Activated T-cell treated with anti-CD3 and anti-CD28 coated beads, Interleukin-2, amount 50 U/mL, for 72 hours (primary cell): ENCODE measurements at places on chromosomes 1 and 21.

- DNase-seq: no peak
- peak overlapping the region; percentile 26 for H3K4me3 ChIP-seq
- no peak overlapping the region for H3K27ac ChIP-seq
- H3K36me3 ChIP-seq: no peaks in the 10 kb centered on the region
Measured at GRCh38 chr1:179744401-179745130, 1.5 kb downstream of the FAM163A start.

DNA sequence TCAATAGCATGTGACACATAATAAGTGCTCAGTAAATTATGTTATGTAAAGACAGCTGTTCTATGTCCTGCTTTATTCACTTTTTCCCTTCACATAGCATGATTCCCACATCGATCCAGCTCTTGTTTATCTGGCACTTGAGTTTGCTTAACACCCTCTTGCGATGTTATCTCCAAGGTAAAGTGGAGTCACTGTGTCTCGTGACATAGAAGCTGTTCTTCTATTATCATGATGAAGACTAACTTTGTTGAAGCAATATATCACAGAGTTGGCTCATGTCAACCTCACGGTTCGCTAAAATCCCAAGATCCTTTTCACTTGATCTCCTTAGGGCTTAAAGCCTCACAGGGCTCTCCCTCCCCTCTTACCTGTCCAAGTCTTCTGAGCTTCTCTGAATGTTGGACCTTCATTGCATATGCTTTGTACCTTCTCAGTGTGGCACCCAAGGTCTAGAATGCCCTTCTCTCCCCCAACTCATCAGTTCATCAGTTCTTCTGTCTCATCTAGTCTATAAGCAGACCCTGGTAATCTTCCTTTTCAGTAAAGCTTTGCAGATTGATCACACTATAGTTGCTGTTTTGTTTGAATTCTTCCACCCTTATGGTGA, 38.0 kb downstream of the PLXNA2 start:
- no peaks in the 10 kb centered on the region for H3K27me3 ChIP-seq
- DNase-seq: no peak
- no peaks in the 10 kb centered on the region for H3K4me1 ChIP-seq
- H3K4me3 ChIP-seq: no peak overlapping the region
- H3K27ac ChIP-seq: no peak overlapping the region

GRCh38 chr1:10208537-10208936, 1.8 kb upstream of the KIF1B start:
- peaks cover 9% of the 10 kb centered on the region for H3K27me3 ChIP-seq
- no peaks in the 10 kb centered on the region for H3K36me3 ChIP-seq
- DNase-seq: no peak
- peaks cover 31% of the 10 kb centered on the region for H3K4me1 ChIP-seq
- no peak overlapping the region for H3K27ac ChIP-seq
- H3K4me3 ChIP-seq: peak overlapping the region; percentile 43

- peaks cover 47% of the 10 kb centered on the region for H3K4me1 ChIP-seq
- no peaks in the 10 kb centered on the region for H3K27me3 ChIP-seq
- H3K27ac ChIP-seq: peak overlapping the region; percentile 91
- peak overlapping the region; percentile 95 for H3K4me3 ChIP-seq
- H3K36me3 ChIP-seq: peaks cover 7% of the 10 kb centered on the region
- peak; percentile 31 for DNase-seq
Measured at GRCh38 chr1:175191659-175192058, 917 bp downstream of the KIAA0040 start.

DNA sequence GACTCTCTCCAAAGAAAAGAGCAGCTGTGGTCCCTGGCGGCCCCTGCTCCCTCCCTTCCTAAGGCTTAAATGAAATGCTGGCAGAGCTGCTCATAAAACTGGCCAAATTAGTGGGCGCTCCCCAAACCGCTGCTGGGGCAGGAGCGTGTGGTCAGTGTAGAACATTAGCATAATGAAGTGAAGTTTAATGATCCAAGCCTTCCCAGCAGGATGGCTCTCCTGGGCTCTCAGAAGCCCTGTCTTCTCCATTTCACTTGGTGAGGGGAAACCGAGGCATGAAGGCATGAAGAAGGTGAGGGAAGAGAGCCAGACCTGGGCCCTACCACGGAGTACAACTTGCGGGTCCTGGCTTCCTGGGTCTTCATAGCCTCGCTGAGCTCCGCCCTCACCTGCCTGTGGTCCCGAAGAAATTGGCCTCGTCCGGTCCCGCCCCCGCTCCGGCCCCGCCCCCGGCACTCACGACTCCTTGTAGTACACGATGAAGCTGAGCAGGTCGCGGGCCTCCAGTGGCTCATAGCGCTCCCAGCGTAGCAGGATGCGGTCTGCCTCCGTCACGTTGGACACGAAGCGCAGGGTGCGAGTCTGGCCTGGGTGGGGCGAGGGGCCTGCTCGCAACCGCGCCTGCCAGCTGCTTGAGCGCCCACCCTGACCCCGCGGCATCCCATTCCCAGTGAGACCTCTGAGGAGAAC, 10.3 kb downstream of the INSRR start:
- H3K4me1 ChIP-seq: peaks cover 39% of the 10 kb centered on the region
- H3K36me3 ChIP-seq: no peaks in the 10 kb centered on the region

GRCh38 chr1:55870106-55870505, 654.9 kb upstream of the USP24 start:
- no peak for DNase-seq
- no peaks in the 10 kb centered on the region for H3K27me3 ChIP-seq

- no peak overlapping the region for H3K4me3 ChIP-seq
- DNase-seq: no peak
- no peaks in the 10 kb centered on the region for H3K4me1 ChIP-seq
- H3K27ac ChIP-seq: no peak overlapping the region
- no peaks in the 10 kb centered on the region for H3K27me3 ChIP-seq
- H3K36me3 ChIP-seq: no peaks in the 10 kb centered on the region
Measured at GRCh38 chr1:194477908-194478307, 1291.5 kb upstream of the B3GALT2 start.

- H3K27ac ChIP-seq: no peak overlapping the region
- peak; percentile 61 for DNase-seq
- peaks cover under 1% of the 10 kb centered on the region for H3K27me3 ChIP-seq
- no peaks in the 10 kb centered on the region for H3K36me3 ChIP-seq
Measured at GRCh38 chr1:20440785-20441200, 45.2 kb downstream of the CAMK2N1 start.

GRCh38 chr1:201019321-201019977, 4.1 kb downstream of the KIF21B start:
- peaks cover 83% of the 10 kb centered on the region for H3K4me1 ChIP-seq
- H3K36me3 ChIP-seq: peaks cover 15% of the 10 kb centered on the region
- H3K27ac ChIP-seq: peak overlapping the region; percentile 100
- peak overlapping the region; percentile 98 for H3K4me3 ChIP-seq

DNA sequence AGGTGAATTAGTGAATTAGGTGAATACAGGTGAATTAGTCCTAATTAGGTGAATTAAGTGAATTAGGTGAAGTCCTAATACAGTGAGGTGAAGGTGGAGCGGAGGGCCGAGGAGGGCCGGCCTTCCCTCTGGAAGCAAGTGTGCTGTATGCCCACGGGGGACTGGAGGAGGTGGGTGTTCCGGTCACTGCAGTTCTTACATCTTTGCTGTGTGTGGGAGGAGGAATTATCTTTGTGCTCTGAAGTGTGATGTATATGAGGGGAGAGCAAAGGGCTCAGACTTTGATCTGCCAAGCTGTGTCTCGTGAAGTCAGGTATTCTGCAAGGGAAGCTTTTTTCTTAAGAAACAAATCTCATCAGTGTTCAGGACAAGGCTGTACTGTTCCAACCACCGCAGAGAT, 45.4 kb downstream of the AGPAT3 start:
- peaks cover 13% of the 10 kb centered on the region for H3K36me3 ChIP-seq
- no peak overlapping the region for H3K4me3 ChIP-seq
- no peaks in the 10 kb centered on the region for H3K27me3 ChIP-seq
- H3K27ac ChIP-seq: peak overlapping the region; percentile 9
- H3K4me1 ChIP-seq: peaks cover 14% of the 10 kb centered on the region

DNA sequence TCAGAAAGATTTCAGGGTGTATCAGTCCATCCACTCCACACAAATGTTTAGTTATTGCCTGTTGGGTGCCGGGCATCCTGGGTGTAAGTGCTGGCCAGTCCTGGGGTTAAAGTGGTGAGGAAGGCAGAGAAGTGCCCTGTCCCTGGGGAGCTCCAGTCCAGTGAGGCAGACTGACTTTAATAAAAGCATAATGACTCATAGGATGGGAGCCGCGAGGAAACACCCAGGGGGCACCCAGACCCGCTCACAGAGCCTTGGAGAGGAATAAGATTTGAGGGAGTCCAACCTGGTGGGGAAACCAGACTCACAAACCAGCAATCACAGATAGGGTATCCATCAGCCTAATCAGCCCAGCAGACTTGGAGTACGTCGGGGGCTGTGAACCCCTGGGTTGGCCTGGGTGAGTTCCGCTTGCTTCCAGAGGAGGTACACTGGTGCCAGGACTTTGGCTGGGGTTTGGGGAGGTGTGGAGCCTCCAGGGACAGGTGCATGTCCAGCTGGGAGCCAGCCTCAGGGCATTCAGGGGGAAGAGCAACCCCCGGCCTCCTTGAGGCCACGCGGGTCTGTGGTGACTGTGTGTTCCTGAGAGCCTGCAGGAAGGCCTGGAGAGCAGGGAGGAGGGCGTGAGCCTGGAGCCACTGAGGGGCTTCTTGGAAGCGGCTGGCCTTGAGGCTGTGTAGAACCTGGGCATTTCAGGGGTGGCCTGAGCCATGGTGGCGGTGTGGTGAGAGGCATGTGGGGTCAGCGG, 3.7 kb downstream of the PEAR1 start:
- H3K4me1 ChIP-seq: peaks cover 13% of the 10 kb centered on the region
- no peak overlapping the region for H3K27ac ChIP-seq
- no peak overlapping the region for H3K4me3 ChIP-seq
- no peaks in the 10 kb centered on the region for H3K36me3 ChIP-seq

DNA sequence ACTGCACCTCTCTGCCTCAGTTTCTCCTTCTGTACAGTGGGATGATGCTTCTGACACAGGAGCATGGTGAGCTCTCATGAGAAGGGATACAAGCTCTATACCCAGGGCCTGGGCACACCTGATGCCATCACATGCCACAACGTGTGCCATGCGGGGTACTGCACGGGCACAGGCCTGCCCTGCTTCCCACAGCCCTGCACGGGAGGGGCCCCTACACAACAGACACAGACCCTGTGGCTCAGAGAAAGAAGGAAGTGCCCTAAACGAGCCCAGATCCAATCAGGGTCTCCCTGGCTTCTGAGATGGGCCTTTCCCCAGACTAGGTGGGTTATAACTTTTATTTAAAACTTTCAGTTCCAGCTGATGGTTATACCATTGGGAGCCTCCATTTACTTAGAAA, 24.6 kb downstream of the C2CD2 start:
- H3K27me3 ChIP-seq: no peaks in the 10 kb centered on the region
- H3K4me3 ChIP-seq: no peak overlapping the region
- no peak overlapping the region for H3K27ac ChIP-seq
- peaks cover 65% of the 10 kb centered on the region for H3K4me1 ChIP-seq
- H3K36me3 ChIP-seq: peaks cover 5% of the 10 kb centered on the region
- DNase-seq: no peak

DNA sequence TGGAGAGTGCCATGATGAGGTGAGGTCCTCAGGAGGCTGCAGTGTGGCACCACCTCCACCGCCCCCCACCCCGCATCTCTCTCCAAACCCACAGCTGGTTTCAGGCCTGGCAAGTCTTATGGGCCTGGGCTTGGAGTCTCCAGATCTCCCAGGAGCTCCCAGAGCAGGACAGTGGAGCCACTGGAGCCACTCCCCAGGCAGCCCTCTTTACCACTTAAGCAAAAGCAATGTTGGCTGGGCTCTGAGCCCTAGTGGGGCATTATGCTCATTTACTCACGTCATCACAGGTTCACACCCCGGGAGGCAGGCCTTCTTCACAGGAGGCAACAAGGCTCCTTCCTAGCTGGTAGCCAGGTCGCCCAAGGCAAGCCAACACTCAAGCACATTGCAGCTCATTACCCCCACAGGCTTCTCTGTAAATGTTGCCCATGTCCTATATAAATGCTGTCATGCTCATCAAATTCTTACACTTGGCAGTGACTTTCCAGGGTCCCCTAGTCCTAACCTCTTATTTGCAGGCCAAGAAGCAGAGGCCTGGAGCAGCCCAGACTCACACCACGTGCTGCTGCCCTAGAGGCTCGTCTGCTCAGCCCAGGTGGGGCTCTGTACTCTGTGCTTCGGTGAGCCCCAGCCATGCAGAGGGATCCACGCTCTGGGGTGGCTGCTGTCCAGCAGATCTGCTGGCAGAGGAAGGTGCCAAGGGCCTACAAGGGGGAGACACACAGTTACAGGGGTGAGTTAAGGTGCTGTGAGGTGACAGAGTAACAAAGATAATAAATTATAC, 459.3 kb downstream of the MATN1 start:
- DNase-seq: no peak
- no peak overlapping the region for H3K27ac ChIP-seq
- no peaks in the 10 kb centered on the region for H3K36me3 ChIP-seq
- no peaks in the 10 kb centered on the region for H3K4me1 ChIP-seq
- H3K4me3 ChIP-seq: no peak overlapping the region
- peaks cover 11% of the 10 kb centered on the region for H3K27me3 ChIP-seq

DNA sequence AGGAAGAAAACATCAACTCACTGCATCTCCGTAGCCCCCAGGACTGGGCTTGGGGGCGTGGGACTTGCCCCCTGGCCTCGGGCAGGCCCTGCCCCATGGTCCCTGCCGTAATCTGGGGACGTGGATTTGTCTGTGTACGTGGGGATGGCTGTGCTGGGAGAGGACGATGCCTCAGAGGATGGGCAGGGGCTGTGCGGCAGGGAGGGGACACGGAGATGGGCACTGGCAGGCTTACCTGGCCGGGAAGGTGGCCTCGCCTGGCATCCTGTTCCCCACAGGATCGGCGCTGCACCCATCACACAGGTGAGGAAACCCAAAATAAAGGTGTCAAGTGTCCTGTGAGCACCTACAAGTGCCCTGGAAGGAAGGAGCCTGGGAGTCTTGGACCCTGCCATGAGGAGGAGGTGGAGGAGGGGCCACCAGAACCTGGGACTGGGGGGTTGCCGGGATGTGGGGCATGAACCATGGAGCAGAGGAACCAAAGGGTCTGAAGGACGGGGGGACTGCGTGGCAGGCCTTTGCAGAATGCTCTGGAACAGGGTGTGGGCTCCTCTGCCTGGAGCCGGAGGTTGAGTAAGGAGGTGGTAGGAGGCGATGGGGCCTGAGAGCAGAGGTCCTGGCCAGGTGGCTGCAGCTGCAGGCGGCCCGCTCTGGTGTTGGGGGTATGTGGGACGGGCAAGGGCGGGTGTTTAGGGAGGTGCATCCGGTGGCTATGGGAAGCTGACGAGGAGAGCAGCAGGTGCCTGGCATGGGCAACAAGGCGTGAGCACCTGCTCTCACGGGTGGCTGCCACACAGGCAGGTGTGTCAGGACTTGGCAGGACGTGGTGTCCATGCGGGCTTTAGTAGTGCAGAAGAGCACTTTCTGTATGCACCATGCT, 27.8 kb upstream of the LRRC3 start:
- H3K36me3 ChIP-seq: peaks cover 1% of the 10 kb centered on the region
- no peak overlapping the region for H3K4me3 ChIP-seq
- no peak for DNase-seq
- no peak overlapping the region for H3K27ac ChIP-seq
- H3K27me3 ChIP-seq: no peaks in the 10 kb centered on the region
- H3K4me1 ChIP-seq: no peaks in the 10 kb centered on the region

- peaks cover 18% of the 10 kb centered on the region for H3K27me3 ChIP-seq
- H3K4me3 ChIP-seq: no peak overlapping the region
- no peak overlapping the region for H3K27ac ChIP-seq
- peaks cover 13% of the 10 kb centered on the region for H3K4me1 ChIP-seq
- no peak for DNase-seq
Measured at GRCh38 chr1:40857737-40858136, 4.4 kb downstream of the CITED4 start.
